T-helper 1 cell (primary cell): ENCODE measurements at places on chromosomes 6 and 20.

- DNase-seq: no peak
These were observed 20.2 kb downstream of the NAPB start for GRCh38 chr20:23401051-23401450.

GRCh38 chr6:45718871-45719270 is 296.8 kb downstream of the CLIC5 start:
- DNase-seq: no peak

- DNase-seq: no peak
These were observed 9.4 kb downstream of the ARFGEF2 start for GRCh38 chr20:48930878-48931277.

DNA sequence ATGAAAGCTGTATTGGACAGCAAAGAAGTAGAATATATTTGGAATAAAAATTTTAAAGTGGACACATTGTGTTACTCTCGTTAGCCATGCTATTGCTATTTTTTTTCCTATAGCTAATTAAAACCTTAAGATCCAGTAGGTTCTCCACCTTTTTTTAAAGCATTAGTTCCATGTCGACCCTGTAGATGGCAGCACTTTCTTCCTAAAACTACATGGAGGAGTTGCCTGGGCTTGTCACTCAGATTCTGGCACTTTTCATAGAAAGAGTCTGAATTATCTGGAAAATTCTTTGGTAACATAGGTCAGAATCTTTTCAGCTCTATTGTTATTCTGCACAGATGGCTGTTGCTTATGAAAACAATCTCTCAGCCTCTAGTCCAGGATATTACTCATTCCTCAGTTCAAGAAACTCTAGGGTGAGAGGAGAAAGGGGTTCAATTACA is 42.0 kb upstream of the ESR1 start:
- DNase-seq: no peak

GRCh38 chr6:155495011-155495768 is 39.6 kb upstream of the NOX3 start:
- DNase-seq: no peak

DNA sequence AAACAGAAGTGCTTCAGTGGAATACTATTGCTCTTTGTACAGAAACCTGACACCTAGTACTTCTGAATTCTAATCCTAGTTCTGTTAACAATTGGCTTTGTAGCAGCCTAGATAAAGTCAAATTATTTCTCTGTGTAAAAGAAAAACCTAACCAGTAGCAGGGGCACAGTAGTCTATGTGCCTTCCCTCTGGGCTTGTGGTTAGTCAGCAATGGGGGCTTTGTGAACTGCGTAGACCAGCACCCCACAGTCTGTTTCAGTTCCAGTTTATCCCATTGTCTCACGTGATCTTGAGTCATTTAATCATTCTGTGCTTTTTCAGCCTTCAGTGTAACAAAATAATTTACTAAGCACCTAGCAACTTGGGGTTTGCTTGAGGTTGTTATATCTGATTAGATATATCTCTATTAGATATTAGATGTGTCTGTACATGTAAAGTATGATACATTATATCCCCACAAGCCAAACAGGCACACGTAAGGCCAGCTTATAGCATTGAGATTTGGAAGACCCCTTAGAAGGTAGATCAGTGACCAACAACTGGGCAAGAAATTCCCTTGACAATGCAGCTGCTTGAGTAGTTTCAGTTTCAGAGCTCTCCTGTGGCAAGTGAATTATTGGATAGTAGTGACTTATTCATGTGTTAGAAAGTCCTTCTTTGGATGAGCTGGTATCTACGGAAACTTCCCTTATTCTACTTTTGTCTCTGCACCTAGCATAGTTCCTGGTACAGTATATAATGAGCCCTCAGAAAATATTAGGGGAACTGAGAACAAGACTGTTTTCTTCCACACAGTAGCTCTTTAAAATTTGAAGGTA is 27.9 kb upstream of the CCR6 start:
- no peak for DNase-seq

DNA sequence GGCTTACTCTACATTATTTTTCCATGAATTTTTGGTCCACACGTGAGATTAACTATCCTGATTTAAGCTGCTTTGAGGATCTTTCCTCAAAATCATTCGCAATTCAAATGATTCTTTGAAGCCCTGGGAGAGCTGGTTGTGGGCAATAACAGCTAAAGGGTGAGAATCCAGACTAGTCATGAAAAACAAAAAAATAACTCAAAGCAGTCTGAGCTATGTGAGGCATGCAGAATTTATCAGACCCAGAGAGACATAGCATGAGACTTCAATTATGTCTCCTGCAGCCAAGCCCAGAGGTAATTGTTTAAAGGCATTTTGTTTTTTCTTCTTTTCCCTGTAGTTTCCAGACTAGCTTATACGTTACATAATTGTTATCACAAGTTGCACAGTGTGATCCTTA is 517.3 kb upstream of the PTCHD4 start:
- no peak for DNase-seq

DNA sequence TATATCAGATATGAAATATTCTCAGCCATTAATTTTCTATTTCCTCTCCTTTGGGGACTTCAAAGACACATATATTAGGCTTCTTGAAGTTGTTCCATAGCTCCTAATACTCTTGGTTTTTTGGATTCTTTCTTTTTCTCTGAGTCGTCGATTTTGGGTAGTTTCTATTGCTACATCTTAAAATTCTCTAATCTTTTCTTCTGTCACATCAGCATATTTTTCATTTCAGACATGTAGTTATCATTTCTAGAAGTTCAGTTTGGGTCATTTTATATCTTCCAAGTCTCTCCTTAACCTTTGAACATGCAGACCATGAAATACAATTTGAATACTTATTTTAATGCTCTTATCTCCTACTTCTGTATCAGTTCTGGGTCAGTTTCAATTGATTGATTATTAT is 38.9 kb upstream of the SCRT2 start:
- DNase-seq: no peak

DNA sequence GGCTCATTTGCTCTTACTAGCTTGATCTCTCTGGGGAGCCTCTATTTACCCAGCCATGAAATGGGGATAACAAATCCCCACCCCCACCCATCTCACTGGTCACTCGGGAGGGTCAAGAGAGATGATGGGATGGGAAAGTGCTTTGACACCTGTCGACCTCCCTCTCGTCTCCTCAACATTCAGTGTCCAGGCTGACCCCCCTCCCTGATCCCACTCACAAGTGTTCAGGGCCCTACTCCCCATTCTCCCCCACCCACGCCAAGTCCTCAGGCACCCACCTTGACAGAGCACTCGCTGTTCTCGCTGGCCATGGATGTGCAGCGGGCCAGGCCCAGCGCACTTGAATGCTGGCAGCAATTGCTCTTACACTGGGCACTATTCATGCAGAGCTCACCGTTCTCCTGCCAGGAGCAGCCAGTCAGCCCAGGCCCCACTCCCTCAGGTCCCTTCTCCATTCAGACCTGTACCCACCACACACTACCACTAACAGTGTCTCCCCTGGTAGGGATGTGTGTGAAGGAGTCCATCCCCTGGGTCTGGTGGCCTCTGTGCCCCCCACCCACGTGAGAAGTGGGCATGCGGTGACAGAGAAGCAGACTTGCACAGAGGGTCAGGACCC is 1.6 kb downstream of the CLPS start:
- DNase-seq: no peak

GRCh38 chr20:58665606-58666005 is 14.5 kb downstream of the STX16 start:
- DNase-seq: no peak

- DNase-seq: no peak
These were observed 135.8 kb downstream of the KIF16B start for GRCh38 chr20:16437387-16437996.

- no peak for DNase-seq
These were observed 8.9 kb downstream of the FYN start for GRCh38 chr6:111864138-111865048.

DNA sequence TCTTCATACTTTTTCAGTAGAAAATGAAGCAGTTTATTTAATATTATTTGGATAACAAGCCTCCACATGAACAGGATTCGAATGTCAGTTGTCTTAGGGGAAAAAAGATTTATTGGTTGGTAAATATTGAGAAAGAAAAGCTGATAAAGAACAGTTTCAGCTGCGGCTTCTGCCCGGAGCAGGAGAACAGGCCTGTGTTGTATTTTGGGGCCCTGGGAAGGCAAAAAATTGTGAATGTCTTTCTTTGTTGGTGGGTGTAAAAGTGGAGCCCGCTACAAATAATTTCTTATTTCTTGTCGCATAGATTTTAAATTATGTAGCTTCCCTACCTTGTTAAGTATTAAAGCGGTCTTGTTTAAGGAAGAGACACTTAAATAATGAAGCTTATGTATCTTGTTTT is 90.5 kb upstream of the PAX1 start:
- no peak for DNase-seq

DNA sequence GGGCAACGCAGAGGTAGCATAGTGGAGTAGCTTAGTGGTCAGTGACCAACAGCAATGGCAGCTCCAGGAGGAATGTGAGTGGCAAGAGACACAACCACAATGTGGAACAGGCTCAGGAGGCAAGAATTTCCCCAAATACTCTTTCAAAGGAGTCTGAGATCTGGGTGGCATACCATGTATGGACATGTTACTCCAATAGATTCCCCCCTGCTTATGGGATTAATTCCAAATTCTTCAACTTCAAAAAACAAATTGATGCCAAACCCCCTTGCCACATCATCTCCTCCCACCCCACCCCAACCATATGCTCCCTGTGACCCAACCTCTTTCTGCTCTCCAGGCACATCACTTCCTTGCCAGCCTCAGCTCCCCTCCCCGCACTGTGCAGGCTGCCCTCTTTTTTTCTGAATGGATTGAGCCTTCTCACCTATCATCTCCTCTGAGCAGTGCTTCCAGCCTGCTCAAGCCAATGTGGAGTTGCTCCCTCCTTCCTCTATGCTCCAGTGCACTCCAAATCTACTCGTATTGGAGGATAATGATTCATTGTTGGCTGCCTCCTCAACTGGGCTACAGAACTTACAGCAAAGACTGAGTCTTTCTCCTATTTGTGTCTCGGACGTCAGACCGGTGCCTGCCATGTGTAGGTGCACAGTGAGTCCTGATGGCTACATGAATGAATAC is 93.0 kb upstream of the CEP85L start:
- DNase-seq: no peak

- DNase-seq: no peak
These were observed 57.8 kb downstream of the IL22RA2 start for GRCh38 chr6:137115658-137116057.
